ENCODE measurements at places on chromosomes 12 and 14. TPM values are rescaled to one million over a fixed set of nuclear protein-coding genes. Genes with fewer than 3 reads are reported as not detected.

C12orf42 gene
- total RNA-seq: 0.31 TPM

ARID4A gene
- 42.2 TPM for total RNA-seq

FAM186B gene
- 0.82 TPM for total RNA-seq

ARHGAP9 gene
- total RNA-seq: 119 TPM

SPTLC2 gene
- 18.4 TPM for total RNA-seq

KNTC1 gene
- total RNA-seq: 186 TPM

CMA1 gene
- total RNA-seq: not detected

STAC3 gene
- total RNA-seq: 4.2 TPM

NINJ2 gene
- 8.1 TPM for total RNA-seq

PPP4R4 gene
- total RNA-seq: 6.2 TPM

PROX2 gene
- 0.23 TPM for total RNA-seq

FAIM2 gene
- 0.67 TPM for total RNA-seq

EPS8 gene
- 2.4 TPM for total RNA-seq

NFE2 gene
- total RNA-seq: 0.19 TPM

FOXG1 gene
- total RNA-seq: not detected

AMDHD1 gene
- 3.7 TPM for total RNA-seq

GUCY2C gene
- not detected for total RNA-seq

SLC6A15 gene
- total RNA-seq: 0.30 TPM

SPIC gene
- total RNA-seq: not detected

RD3L gene
- not detected for total RNA-seq

NDRG2 gene
- total RNA-seq: 4.0 TPM

WBP11 gene
- 111 TPM for total RNA-seq

RHOJ gene
- total RNA-seq: not detected

HSPA2 gene
- total RNA-seq: 7.7 TPM

PTPRO gene
- total RNA-seq: 0.28 TPM

CLEC2A gene
- total RNA-seq: not detected

CEBPE gene
- 0.36 TPM for total RNA-seq

MYH6 gene
- total RNA-seq: 0.65 TPM

IFNG-AS1 gene
- not detected for total RNA-seq

RAD9B gene
- total RNA-seq: 4.4 TPM

APPL2 gene
- total RNA-seq: 19.7 TPM

TESPA1 gene
- total RNA-seq: 95.5 TPM

TAS2R8 gene
- total RNA-seq: not detected

PLEKHG7 gene
- not detected for total RNA-seq

RBP5 gene
- not detected for total RNA-seq

CCDC184 gene
- total RNA-seq: 0.32 TPM

CLEC4C gene
- not detected for total RNA-seq

PPP1R36 gene
- total RNA-seq: not detected

ATL1 gene
- total RNA-seq: 0.93 TPM

CLEC12A gene
- not detected for total RNA-seq

KRT7 gene
- total RNA-seq: 25.4 TPM

VDR gene
- 217 TPM for total RNA-seq

SUOX gene
- total RNA-seq: 7.8 TPM

PRR4 gene
- 3.0 TPM for total RNA-seq

RPAP3 gene
- total RNA-seq: 34.4 TPM

CCDC177 gene
- not detected for total RNA-seq

METTL1 gene
- 18.7 TPM for total RNA-seq

KITLG gene
- total RNA-seq: 0.05 TPM

SERPINA10 gene
- not detected for total RNA-seq

TBX5 gene
- not detected for total RNA-seq

LYZ gene
- not detected for total RNA-seq

CMKLR1 gene
- not detected for total RNA-seq

RERG gene
- not detected for total RNA-seq
